CD8-positive, alpha-beta memory T cell (primary cell): ENCODE measurements at places on chromosomes 2 and 18.

DNA sequence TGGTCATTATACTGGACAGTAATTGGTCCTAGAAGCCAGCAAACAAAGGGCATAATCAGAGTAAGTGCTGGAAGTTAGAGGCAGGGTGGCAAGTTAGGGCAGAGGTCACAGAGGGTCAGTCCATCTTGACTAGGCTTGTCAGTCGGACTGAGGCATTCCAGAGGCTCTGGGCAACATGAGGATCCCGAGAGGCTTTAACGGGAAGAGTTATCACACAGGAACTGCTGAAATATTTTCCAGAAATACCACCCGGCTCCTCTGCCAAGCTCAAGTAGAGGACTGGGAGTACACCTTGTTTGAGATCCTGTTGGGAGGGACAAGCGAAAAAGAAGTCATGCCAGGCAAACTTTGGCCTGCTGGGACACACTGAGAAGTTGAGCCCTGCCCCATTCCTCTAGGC, 13.7 kb downstream of the C2orf81 start:
- no peak for DNase-seq

DNA sequence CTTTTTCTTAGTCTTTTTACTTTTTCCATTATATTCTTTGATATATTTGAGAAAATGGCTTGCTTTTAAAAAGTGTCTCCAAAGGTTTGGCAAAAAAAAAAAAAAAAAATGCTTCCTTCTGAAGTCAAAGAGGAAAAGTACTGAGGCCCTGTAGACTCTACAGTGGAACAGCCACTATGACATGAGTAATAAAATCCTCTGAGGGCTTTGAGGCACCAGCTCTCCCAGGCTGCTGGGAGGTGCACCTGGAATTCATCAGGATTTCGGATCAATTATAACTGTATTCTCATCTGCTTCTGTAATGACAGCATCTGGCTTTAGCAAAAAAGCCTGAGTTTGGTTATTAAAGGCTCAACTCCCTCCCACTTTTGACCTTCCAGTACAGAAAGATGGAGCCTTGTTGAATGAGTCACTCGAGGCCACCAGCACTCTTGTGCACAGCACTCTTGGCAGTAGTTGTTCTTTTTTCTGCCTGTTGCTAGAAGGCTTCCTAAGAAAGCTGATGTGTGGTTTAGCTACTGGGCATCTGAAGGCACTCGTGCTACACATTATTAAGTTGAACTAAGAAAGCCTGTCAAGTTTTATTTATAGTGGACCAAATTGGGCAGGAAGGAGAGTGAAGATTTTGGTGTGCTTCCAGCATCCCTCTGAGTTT, 131.3 kb downstream of the PRPF40A start:
- DNase-seq, result no peak

- DNase-seq, result no peak
Measured at GRCh38 chr18:50090370-50091312, 104.3 kb downstream of the MYO5B start.

DNA sequence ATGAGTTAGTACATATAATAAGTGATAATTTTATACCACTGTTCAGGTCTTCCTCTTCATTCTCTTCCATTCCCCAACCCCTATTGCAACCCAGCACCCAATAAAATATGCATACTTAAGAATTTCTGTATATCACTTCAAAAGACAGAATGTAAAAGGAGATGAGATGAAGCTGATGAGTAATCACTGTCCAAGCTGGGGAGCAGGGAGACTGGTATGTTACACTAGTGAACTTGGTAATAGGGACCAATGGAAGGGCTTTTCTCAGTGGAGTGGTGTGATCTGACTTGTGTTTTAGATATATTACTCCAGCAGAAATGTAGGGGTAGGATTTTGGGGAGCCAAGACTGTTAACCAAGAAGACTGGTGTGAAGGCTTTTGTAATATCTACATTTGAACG, 18.0 kb upstream of the ARHGAP28 start:
- no peak for DNase-seq

- no peak for DNase-seq
Measured at GRCh38 chr2:550860-551567, 126.2 kb downstream of the TMEM18 start.
